ENCODE measurements at places on chromosomes 1 and 21.

- no peak for DNase-seq
Measured at GRCh38 chr1:159897962-159898361, 2.0 kb downstream of the CFAP45 start.

DNA sequence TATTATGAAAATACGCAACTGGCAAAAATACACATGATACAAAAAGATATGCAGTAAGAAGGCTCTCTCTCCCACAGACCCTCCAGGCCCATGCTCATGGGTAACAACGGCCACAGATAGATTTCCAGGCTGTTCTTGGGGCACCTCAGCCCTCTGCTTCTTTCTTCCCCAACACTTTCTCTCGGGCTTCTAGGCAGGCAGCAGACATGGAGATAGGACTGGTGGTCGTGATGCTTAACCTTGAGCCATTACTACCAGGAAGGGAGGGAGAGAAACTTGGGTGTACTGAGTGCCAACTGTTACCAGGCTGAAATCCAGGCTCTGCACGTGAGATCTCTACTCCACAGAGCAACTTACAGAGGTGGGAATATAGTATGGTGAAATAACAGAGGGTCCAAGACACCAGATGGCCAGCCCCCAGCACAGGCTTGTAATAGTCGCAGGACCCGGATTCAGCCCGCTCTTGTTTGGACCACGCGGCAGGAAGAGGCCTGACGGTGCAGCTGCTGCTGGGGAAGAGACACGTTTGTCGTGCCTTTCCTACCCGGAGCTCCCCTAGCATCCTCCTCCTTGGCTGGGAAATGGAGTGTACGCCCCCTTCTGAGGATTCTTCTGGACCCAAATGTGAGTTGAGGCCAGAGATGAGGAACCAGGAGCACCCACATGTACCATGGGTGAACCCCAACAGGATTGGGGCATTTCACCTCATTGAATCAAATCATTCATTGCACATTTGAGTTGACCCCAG lies 441.1 kb upstream of the VAMP3 start:
- no peak for DNase-seq

- DNase-seq, result no peak
Measured at GRCh38 chr1:82795508-82796149, 994.9 kb downstream of the ADGRL2 start.

GRCh38 chr1:94864821-94865220 lies 44.7 kb downstream of the SLC44A3 start:
- no peak for DNase-seq

DNA sequence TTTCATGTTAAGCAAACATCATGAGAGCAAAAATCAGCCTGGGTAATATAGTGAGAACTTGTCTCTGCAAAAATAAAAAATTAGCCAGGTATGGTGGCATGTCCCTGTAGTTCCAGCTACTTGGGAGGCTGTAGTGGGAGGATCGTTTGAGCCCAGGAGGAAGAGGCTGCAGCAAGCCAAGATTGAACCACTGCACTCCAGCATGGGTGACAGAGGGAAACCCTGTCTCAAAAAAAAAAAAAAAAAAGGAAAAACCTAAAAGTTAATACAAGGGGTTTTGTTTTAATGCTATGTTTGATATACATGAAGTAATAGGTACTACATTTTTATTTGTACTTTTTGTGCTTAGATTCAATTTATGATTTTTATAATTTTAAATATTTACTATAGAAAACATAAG lies 27.1 kb upstream of the SLC35A3 start:
- no peak for DNase-seq

- no peak for DNase-seq
Measured at GRCh38 chr1:28417441-28417922, 47.9 kb downstream of the PHACTR4 start.

DNA sequence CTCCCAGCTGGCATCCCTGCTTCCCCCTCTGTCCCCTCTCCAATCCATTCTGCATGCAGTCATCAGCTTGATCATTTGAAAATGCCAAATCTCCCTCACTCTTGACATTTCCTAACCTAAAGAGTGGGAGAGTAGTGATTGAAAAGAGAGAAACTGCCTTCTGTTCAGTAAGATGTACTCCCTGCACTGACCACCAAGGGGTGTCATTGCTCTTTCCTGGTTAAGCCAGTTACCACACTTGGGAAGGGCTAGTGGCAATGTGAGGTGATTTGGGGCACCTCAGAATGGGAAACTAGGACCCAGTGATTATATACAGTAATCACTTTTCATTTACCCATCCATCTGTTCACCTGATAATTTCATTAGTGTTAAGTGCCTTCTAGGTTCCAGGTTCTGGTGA lies 6.9 kb upstream of the TMEM269 start:
- no peak for DNase-seq

Data from activated naive CD4-positive, alpha-beta T cell treated with anti-CD3 and anti-CD28 coated beads, Interleukin-2, amount 50 U/mL, for 72 hours (primary cell).